Type B pancreatic cell (in vitro differentiated cells): ENCODE measurements at places on chromosomes 16 and 17.

DNA sequence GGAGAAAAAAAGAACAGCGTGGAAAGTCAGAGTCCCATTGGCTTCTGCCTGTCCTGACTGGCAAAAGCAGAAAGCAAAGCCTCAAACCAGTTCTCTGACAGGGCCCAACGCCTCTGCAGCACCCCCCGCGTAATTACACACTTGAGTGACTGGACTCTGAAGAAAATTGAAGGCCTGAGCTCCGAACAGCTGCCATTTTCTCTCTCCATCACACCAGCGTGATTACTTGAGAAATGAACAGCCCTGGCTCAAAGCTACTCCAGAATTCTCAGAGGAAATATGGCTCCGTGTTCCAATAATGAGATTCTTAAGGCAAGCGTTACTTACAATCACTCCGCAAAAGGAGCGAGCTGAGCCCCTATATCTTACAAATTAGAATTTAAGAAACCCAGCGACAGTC is 142.7 kb upstream of the C17orf78 start:
- no peak for DNase-seq

GRCh38 chr16:4698321-4699045 is 5.1 kb downstream of the NUDT16L1 start:
- DNase-seq, result peak; percentile 70

- no peak for DNase-seq
These were observed 109.7 kb upstream of the NUDT7 start for GRCh38 chr16:77612596-77612995.

- DNase-seq, result no peak
These were observed 10.0 kb downstream of the ATP5PD start for GRCh38 chr17:75036643-75037268.
